ENCODE measurements at places on chromosomes 1 and 21. TPM values are rescaled to one million over a fixed set of nuclear protein-coding genes. Genes with fewer than 3 reads are reported as not detected.

DNA sequence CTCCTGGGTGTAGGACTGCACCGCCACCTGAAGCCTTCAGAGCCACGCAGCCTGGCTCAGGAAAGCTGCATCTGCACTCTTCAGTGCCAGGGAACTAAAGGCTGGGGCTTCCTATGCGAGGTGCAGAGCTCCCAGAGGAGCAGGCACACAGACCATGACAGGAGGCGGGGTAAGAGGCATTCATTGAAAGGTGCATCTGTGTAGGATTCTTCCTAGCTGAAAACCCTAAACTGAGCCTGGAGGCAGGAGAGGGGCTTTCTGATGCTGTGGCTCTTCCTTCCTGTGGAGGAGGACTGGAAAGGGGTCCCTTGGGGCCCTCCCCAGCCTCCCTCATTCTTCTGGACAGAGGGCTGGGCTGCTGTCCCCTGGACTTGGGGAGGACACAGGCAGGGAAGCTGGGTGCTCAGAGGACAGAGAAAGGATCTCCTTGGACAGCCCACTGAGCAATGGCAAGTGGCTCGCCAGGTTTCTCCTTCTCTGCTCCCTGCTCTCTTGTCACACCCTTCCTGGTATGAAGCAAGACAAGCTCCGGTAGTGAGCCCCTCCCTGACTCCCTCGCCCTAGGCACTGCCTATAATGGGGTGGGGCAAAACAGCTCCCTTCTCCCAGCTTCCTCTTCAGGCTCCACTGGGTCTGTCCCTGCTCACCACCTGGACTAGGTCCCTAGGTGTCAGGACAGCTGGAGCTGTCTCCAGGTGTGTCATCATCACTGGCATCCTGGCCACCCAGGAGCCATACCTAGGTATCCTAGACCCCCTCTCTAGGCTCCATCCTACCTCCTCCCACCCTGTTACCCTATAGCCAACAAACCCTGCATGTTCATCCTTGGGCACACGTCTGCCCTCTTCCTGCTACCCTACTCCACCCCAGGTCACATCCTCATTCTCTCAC is 20.0 kb downstream of the S100A6 start:
- no peaks in the 10 kb centered on the region for H3K36me3 ChIP-seq
- no peak overlapping the region for H3K4me3 ChIP-seq

- peaks cover 24% of the 10 kb centered on the region for H3K4me1 ChIP-seq
- no peaks in the 10 kb centered on the region for H3K36me3 ChIP-seq
- no peak for DNase-seq
- H3K27me3 ChIP-seq, result no peaks in the 10 kb centered on the region
- H3K27ac ChIP-seq, result no peak overlapping the region
- peak overlapping the region; percentile 84 for H3K4me3 ChIP-seq
These were observed 1.5 kb downstream of the PHACTR4 start for GRCh38 chr1:28371010-28371377.

DNA sequence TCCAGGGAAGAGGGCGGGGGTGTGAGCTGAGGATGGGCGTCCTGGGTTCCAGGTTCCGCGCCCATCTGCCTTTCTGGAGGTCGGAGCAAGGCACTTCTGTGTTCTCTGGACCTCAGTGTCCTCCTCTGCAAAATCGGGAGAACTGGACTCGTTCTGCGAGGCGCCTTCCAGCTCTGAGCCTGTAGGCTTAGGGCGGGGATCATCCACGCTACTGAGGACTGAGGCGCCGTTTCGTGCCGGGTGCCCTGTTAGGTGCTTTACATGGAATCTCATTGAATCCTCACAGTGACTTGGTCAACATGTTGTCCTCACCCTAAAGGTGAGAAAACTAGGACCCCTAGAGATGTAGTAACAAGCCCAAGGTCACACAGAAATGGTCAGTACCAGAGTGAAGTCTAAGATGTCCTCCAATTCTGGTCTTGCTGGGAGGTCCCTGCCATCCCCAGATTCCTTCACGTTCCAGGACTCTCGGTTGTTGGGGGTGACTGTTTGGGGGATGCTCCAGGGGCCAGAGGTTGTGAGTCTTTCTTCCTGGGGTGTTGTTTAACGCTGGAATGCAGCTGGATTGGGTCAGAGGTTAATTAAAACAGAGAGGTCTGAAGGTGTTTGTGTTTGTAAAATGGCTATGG is 677 bp downstream of the PRKAA2 start:
- no peak overlapping the region for H3K4me3 ChIP-seq
- peaks cover 11% of the 10 kb centered on the region for H3K36me3 ChIP-seq
- peaks cover 31% of the 10 kb centered on the region for H3K27me3 ChIP-seq
- no peak for DNase-seq

Gene TSPEAR
- not detected for total RNA-seq

DNA sequence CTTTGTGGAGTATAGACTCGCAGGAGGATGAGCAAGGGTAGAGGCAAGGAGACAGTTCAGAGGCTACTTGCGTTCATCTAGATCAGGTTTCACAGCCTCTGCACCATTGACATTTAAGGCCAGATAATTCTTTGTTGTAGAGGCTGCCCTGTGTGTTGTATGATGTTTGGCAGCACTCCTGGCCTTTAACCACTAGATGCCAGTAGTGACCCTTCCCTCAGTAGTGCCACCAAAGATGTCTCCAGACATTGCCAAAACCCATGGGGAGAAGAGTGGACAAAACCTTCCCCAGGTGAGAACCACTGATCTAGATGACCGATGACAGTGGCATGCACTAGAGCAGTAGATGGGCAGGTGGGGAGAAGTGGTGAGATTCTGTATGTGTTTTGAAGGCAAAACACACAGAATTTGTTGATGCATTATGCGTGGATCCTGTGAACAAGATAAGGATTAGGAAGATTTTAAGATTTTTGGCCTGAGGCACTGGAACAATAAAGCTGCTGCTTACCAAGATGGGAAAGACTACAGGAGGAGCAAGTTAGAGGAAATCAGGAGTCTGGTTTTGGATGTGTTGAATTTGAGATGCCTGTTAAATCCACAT is 9.9 kb upstream of the COG2 start:
- H3K4me3 ChIP-seq, result no peak overlapping the region
- DNase-seq, result no peak
- peaks cover 15% of the 10 kb centered on the region for H3K27me3 ChIP-seq
- no peaks in the 10 kb centered on the region for H3K4me1 ChIP-seq

GRCh38 chr1:114505148-114505561 is 5.8 kb downstream of the TRIM33 start:
- H3K27ac ChIP-seq, result peak overlapping the region; percentile 81
- DNase-seq, result peak; percentile 62
- peaks cover 13% of the 10 kb centered on the region for H3K36me3 ChIP-seq

Gene EFCAB14
- total RNA-seq, result 78.4 TPM

- no peaks in the 10 kb centered on the region for H3K36me3 ChIP-seq
- no peak overlapping the region for H3K27ac ChIP-seq
- peaks cover 8% of the 10 kb centered on the region for H3K4me1 ChIP-seq
- no peak overlapping the region for H3K4me3 ChIP-seq
These were observed 24.3 kb upstream of the UAP1 start for GRCh38 chr1:162537216-162537615.

Gene KCNJ9
- total RNA-seq, result not detected

DNA sequence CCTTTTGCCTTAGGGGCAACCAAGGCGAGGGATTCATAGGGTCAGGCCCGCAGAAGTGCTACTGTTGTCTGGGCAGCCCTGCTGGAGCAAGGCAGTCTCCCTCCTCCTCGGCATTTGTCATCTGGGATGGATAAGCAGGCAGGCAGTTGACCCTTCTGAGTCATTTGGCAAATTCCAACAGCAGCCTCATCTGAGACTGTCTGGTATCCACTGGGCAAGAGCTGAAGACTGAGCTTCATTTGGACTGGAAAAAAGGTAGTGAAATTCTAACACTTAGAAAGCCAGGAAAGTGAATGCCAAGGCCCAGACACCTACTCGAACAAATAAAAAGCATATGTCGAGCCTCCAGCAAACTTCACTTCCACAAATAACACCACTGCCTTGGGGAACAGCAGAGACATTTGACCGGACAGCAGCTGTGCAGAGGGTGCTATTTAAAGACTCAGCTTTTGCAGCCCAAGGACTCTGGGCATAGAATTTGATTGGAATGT is 4.0 kb upstream of the ZBTB40 start:
- DNase-seq, result no peak
- H3K4me1 ChIP-seq, result peaks cover 12% of the 10 kb centered on the region
- H3K27me3 ChIP-seq, result peaks cover 21% of the 10 kb centered on the region
- no peak overlapping the region for H3K27ac ChIP-seq
- H3K4me3 ChIP-seq, result no peak overlapping the region

Gene PRRX1
- total RNA-seq, result not detected

Gene GCSAML
- 3.3 TPM for total RNA-seq

DNA sequence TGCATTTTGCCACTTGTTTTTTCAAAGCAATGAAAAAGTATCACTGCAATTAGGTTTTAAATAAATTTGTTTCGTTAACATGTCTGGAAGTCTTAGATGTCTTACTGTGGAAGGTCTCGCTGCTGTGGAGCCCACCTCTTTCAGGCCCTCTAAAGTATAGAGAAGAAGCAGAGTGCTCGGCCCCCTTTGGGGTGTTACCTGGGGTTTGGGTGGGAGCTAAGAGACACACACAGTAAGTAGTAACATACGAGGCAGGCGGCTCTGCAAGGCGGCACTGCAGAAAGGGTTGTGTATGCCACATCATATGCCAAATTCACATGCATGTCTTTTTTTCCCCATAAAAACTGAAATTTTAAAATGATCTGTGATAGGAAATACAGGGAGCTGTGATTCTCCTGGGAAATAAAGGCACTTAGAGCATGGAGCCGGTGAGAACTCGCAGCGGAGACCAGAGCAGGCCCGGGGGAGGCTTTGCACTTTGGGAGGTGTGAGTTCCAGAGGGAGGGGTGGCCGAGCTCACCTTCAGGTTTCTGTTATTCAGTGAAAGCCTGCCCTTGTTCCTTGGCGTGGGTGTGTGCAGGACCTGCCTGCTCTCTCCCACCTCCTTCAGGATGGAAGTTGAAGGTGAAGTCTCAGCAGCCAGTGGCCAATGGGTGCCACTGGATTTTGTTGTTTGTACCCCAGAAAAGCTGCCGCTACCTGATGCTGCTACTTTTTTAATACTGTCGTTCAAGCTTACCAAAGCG is 35.7 kb upstream of the PWP2 start:
- peak; percentile 53 for DNase-seq
- no peak overlapping the region for H3K4me3 ChIP-seq
- H3K36me3 ChIP-seq, result peaks cover 32% of the 10 kb centered on the region

DNA sequence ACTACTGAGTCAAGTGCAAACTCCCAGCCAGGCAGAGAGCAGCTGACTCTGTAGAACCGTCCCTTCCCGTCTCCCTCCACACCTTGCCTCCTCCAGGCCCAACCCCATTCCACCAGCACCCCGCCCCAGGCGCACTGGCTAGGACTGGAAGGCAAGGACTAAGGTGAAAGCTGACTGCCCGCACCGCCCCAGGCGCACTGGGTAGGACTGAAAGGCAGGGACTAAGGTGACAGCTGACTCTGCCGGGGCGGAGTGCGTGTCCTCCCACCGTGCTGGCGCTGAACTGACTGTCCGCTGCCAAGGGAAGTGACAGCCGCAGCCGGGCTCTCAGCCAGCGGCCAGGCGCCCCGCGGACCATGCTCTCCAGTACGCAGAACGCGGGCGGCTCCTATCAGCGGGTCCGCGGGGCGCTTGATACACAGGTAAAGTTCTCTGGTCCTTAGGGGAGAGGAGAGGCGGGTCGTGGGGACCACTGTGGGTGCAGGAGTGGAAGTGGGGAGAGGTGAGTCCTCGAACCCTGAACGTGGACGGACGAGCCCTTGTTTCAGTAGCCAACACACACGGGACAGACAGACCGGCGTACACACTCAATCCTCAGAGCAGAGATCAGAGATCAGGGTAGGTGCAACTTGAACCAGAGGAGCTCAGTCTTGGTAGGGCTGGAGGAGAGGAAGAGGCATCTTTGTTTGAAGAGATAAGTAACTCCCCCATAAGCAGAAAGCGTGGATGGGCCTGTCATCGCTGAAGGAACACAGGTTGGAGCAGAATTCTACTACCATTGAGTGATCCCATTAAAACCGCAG is 58.0 kb downstream of the RBM11 start:
- no peak overlapping the region for H3K27ac ChIP-seq
- H3K27me3 ChIP-seq, result peaks cover 22% of the 10 kb centered on the region
- H3K36me3 ChIP-seq, result no peaks in the 10 kb centered on the region
- H3K4me1 ChIP-seq, result no peaks in the 10 kb centered on the region

GRCh38 chr1:78385744-78386462 is 104.9 kb upstream of the PTGFR start:
- H3K4me1 ChIP-seq, result no peaks in the 10 kb centered on the region
- DNase-seq, result no peak
- H3K4me3 ChIP-seq, result no peak overlapping the region

Data from natural killer cell treated with Interleukin-12 subunit alpha and Interleukin-12 subunit beta and Interleukin-15 and Interleukin-18, amount 100 ng/mL, for 72 hours (primary cell).